Spinal cord (tissue), 10 donors: ENCODE measurements at places on chromosomes 13 and 19.

- H3K27me3 ChIP-seq = no peaks in the 10 kb centered on the region
- no peak within 1 kb of the TSS for H3K27ac ChIP-seq
- H3K36me3 ChIP-seq = no peaks in the 10 kb centered on the region
- DNase-seq = no peak
These were observed at the start of gene CCDC70 for GRCh38 chr13:51861723-51862300. TSS of gene CCDC70 (plus strand) at chr13:51861969. CDS start at chr13:51865412, 3,443 bp downstream.

GRCh38 chr13:42073683-42074082 is 25.2 kb downstream of the DGKH start:
- H3K36me3 ChIP-seq = no peaks in the 10 kb centered on the region
- H3K4me3 ChIP-seq = no peak overlapping the region
- H3K27me3 ChIP-seq = no peaks in the 10 kb centered on the region
- H3K4me1 ChIP-seq = no peaks in the 10 kb centered on the region
- no peak overlapping the region for H3K27ac ChIP-seq

DNA sequence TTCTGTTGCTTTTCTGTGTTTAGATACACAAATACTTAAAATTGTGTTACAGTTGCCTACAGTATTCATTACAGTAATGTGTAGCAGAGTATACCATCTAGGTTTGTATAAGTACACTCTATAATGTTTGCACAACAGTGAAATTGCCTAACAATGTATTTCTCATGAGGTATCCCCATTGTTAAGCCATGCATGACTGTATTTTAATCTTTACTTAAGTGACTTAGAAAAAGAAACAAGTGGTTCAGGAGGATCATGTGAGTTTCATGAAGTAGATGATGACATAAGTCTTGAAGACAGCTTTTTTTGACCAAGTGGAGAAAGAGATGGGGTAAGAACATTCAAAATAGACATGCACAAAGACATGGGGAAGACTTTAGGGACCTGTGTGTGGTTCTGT is 8.4 kb upstream of the KCTD4 start:
- no peak overlapping the region for H3K4me3 ChIP-seq
- H3K4me1 ChIP-seq = peaks cover 3% of the 10 kb centered on the region
- H3K27ac ChIP-seq = no peak overlapping the region
- no peaks in the 10 kb centered on the region for H3K36me3 ChIP-seq
- DNase-seq = no peak

DNA sequence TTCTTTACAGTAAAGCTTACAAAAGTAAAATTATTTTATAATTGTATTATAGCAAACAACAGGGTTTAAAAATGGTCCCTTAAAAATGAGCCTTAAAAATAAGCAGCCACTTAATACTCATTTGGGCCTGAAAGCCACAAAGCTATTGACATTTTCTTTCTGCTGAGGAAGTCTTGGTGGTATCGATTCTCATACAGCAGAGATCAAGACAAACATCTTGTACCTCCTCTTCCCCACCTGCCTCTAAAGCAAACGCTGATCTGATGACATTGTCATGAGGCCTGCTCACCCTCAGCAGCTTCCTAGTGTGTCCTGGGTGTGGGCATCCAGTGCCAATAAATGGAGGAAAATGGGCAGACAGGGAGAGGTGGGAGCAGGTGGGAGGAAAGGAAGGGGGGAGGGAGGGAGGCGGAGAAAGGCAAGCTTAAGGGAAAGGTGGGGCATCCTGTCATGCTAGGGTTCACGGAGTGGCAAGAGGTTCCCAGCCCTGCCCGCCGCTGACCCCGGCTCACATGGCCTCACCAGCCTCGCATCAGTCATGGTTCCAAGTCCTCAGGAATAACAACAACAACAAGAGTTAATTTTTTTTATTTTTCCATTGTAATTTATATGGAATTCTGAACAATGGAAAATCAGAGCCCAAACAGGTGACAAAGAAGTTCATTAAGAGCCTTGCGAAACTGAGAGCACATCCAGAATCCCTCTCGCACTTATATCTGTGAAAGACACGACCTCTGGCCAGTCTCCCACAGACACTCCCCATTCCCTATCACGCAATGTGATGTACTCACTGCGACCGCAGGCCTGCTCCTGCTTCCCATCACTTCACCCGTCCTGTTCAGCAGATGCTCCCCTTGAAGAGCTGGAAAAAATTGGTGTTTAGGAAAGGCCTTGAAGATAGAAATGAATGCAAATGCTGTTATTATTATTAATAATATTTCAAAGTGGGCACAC is 15.1 kb upstream of the ATP11A start:
- no peak overlapping the region for H3K27ac ChIP-seq
- H3K4me3 ChIP-seq = no peak overlapping the region
- no peak for DNase-seq
- H3K36me3 ChIP-seq = no peaks in the 10 kb centered on the region

DNA sequence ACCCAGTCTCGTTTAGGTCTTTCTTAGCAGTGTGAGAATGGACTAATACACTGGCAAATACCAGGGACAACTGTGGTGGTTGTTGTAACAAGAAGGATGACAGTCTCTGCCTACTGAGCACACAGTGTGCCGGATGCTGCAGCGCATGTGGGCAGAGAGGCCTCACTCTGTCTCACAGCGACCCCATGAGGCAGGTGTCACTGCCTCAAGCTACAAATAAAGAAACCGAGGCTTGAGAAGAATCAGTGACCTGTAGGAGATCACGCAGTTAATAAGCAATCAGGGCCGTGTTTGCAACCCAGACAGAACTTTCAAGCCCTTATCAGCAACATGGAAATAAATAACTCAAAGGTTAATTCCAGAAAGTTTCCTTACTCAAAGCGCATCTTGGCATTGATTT is 40.5 kb upstream of the GAS6 start:
- H3K36me3 ChIP-seq = no peaks in the 10 kb centered on the region
- H3K4me1 ChIP-seq = peaks cover 10% of the 10 kb centered on the region
- DNase-seq = no peak
- no peak overlapping the region for H3K4me3 ChIP-seq

GRCh38 chr13:76991432-76991795 is 467 bp upstream of the CLN5 start:
- H3K27ac ChIP-seq = peak overlapping the region; percentile 68
- H3K4me1 ChIP-seq = peaks cover 12% of the 10 kb centered on the region
- H3K36me3 ChIP-seq = peaks cover 4% of the 10 kb centered on the region
- H3K4me3 ChIP-seq = peak overlapping the region; percentile 84
- DNase-seq = no peak
